ENCODE measurements at places on chromosomes 1 and 21. TPM values are rescaled to one million over a fixed set of nuclear protein-coding genes. Genes with fewer than 3 reads are reported as not detected.

GRCh38 chr1:59815892-59816291 lies 1.1 kb downstream of the HOOK1 start:
- no peak overlapping the region for H3K27ac ChIP-seq
- no peaks in the 10 kb centered on the region for H3K36me3 ChIP-seq
- peaks cover 8% of the 10 kb centered on the region for H3K27me3 ChIP-seq
- no peak for DNase-seq

DNA sequence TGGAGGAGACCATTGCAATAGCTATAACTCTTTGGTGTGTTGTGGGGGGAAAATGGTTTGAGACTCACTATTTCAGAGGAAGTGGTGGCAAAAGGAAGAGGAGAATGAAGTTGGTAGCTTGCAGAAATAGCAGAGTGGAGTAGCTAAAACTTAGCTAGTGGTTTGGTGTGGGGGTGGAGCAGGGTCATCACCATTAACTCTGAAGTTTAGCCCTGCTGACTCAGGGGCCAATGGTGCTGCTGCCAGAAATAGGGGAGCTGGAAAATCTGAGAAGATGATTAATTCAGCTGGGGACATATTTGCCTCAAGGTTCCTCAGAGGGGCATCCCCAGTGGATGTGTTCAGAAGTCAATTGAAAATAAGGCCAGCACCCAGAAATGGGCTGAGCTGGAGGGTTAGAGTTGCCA lies 65.4 kb downstream of the RUNX1 start:
- peak overlapping the region; percentile 38 for H3K27ac ChIP-seq
- no peaks in the 10 kb centered on the region for H3K27me3 ChIP-seq
- H3K4me3 ChIP-seq: peak overlapping the region; percentile 40
- peaks cover 77% of the 10 kb centered on the region for H3K4me1 ChIP-seq
- H3K36me3 ChIP-seq: no peaks in the 10 kb centered on the region

WNT3A gene
- polyA plus RNA-seq: not detected

FRRS1 gene
- polyA plus RNA-seq: not detected

SHISA4 gene
- not detected for polyA plus RNA-seq

YOD1 gene
- polyA plus RNA-seq: 1.3 TPM

DNA sequence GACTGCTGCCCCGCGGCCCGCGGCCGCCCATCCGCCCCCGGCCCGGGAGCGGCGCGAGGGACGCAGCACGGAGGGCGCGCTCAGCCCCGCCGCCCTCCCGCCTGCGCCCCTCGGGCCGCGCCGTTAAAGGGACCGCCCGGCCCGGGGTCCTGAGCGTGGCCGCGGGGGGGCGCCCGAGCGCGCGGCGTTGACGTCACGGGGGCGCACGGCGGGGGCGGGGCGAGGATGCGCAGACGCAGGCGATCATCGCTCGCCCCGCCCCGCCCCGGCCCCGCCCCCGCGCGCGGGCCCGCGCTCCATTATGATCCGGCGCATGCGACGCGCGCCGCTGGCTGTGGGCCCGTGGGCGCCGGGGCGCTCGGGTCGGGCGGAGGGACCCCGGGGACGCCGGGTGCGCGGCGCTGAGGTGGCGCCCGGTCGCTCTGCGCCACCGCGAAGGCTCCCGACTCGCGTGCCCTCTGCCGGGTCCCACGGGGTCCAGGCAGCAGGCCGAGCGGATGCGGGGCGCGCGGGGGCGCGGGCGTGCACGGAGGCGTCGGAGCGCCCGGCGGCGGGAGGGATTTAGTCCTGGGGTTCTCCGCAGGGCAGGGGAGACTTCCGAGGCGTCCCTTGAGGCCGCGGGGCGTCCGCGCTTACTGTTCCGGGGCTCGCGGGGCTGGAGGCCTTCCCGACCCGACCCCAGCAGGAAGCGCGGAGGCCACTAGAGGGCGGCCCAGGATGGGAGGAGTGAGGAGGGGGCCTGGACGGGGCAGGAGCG lies at the start of gene DVL1:
TSS of gene DVL1 (minus strand) at position 163 of the 757 bp plus-strand sequence. CDS start 353 bp downstream, outside the sequence.
- H3K27me3 ChIP-seq: peaks cover 7% of the 10 kb centered on the region
- peak; percentile 76 for DNase-seq
- no peaks in the 10 kb centered on the region for H3K36me3 ChIP-seq

DNA sequence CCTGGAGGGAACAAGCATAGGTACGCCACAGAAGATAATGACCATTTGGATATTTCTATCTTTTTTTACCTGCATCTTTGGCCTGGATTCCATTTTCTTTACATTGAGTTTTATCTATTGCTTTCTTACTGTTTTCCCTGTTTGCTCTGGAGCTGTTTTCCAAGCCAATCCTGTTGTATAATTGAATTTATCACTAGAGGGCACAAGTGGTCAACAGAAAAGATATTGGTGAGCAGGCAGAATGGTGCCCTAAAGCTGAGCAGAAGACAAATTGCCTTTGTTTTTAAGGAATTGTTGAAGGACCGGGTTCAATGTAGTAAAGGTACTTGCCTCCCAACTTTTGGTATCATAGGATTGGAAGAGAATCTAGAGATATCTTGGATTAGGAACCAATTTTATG lies 152.8 kb downstream of the PPP1R12B start:
- H3K36me3 ChIP-seq: peaks cover 64% of the 10 kb centered on the region
- no peaks in the 10 kb centered on the region for H3K27me3 ChIP-seq
- DNase-seq: no peak

DNA sequence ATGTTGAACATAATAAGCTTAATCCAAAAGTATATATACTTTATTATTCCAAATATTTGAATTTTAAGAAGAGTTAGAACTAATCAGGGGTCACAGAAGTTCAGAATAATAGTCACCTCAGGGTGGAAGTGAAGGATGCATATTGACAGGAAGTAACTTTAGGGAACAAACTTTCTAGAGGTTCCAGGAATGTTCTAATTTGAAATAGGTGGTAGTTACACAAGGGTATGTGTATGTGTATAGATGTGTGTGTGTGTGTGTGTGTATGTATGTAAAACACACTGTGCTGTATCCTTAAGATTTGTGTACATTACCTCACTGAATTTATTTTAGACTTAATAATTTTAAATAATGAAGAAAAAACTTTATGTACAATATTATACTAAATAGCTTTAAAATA lies 110.4 kb downstream of the ACBD6 start:
- H3K4me3 ChIP-seq: no peak overlapping the region
- H3K36me3 ChIP-seq: peaks cover 58% of the 10 kb centered on the region

PCSK9 gene
- not detected for polyA plus RNA-seq

- no peak overlapping the region for H3K27ac ChIP-seq
- DNase-seq: no peak
- no peaks in the 10 kb centered on the region for H3K4me1 ChIP-seq
- H3K36me3 ChIP-seq: no peaks in the 10 kb centered on the region
- H3K27me3 ChIP-seq: no peaks in the 10 kb centered on the region
- H3K4me3 ChIP-seq: no peak overlapping the region
Observed at GRCh38 chr1:169472738-169473137, 13.0 kb downstream of the SLC19A2 start.

DNA sequence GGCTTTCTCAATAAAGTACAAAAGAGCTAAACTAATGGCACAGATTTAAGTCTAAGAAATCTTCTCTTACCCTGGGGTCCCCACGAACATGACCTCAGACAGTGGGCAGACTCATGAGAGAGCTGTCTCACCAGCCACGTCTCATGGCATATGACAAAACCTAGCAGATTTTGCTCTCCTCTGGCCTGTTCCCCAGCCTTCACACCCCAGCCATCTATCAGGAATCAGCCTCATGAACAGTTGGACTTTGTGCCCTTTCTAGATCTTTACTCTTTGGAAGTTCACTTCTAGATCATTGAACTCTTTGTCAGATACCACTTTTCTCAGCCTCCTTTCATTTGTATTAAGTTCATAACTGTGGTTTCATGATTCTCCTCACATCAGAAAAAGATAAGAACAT lies 14.2 kb upstream of the HSD3B1 start:
- H3K36me3 ChIP-seq: peaks cover 10% of the 10 kb centered on the region
- H3K4me1 ChIP-seq: no peaks in the 10 kb centered on the region
- H3K4me3 ChIP-seq: no peak overlapping the region
- H3K27ac ChIP-seq: no peak overlapping the region
- peaks cover 18% of the 10 kb centered on the region for H3K27me3 ChIP-seq

DNA sequence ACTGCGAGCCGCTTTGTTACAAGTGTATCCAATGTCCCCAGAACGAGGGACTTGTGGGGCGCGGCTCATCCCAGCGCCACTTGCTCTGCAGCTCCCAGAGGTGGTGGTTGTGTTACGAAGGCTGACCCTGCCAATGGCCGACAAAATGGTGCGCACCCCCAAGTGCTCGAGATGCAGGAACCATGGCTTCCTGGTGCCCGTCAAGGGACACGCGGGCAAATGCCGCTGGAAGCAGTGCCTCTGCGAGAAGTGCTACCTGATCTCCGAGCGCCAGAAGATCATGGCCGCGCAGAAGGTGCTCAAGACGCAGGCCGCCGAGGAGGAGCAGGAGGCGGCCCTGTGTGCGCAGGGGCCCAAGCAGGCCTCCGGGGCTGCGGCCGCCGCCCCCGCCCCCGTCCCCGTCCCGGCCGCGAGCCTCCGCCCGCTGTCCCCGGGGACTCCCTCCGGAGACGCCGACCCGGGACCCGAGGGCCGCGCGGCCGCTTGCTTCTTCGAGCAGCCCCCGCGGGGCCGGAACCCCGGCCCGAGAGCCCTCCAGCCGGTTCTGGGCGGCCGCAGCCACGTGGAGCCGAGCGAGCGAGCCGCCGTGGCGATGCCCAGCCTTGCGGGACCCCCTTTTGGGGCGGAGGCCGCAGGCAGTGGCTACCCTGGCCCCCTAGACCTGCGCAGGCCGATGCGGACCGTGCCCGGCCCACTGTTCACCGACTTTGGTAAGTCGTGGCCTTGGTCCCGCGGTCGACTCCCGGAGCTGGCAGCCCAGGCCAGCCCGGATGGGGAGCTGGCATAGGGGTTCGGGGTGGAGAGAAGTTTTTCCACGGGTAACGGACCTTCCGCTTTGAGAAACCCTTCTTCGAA lies at the start of gene DMRTB1:
TSS of gene DMRTB1 (plus strand) at position 79 of the 855 bp plus-strand sequence. CDS start at position 134, 55 bp downstream.
- H3K27ac ChIP-seq: no peak within 1 kb of the TSS
- H3K4me1 ChIP-seq: no peaks in the 10 kb centered on the region
- no peaks in the 10 kb centered on the region for H3K27me3 ChIP-seq

CD5L gene
- polyA plus RNA-seq: not detected

DNA sequence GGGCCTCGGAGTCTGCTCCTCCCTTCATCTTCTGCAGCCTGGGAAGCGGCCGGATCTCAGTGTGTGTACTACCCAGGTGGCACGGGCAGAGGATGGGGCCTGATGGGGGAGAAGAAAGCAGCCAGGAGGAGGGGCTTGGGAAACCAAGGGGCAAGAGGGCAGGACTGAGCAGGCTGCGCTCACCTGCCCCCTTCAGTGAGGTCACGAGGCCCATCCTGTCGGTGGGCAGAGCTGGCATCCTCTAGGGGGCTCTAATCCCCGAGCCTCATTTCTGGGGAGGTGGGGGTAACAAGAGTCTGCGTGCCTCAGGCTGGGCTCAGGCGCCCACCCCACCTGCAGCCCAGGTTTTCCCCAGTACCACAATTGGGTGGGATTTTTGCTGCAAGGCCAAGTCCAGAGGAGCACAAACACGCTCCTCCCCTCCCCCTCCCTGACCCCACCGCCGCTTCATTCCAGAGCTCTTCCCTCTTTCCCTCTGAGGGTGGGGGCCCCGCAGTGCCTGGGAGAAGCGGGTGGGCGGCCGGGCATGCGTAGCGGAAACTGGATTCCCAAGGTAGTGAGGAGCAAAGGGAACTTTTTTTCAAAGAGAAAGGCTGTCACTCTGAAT lies 1.8 kb upstream of the WNT3A start:
- H3K36me3 ChIP-seq: peaks cover 2% of the 10 kb centered on the region
- DNase-seq: no peak
- H3K27ac ChIP-seq: no peak overlapping the region
- H3K4me3 ChIP-seq: no peak overlapping the region
- H3K27me3 ChIP-seq: peaks cover 6% of the 10 kb centered on the region

ANKRD45 gene
- polyA plus RNA-seq: not detected

DNA sequence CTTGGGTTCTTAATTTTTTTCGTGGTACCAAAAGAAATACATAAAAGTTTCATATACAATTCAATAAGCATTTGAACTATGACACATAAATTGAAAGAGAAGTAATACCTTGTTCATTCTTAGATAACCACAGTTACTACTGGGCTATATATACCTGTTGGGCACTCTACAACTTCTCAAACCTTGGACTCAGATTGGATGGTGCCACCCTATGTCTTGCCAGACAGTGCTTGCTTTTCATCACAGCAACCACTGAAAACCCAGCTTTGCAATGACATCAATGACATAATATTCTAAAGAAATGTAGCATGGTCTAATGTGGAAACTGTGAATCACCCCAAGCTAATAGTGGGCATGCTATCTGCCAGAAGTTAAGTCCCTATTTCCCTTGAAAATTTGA lies 62.8 kb upstream of the DPH5 start:
- no peak for DNase-seq
- H3K36me3 ChIP-seq: peaks cover 16% of the 10 kb centered on the region
- H3K27ac ChIP-seq: peak overlapping the region; percentile 50
- H3K27me3 ChIP-seq: no peaks in the 10 kb centered on the region
- H3K4me1 ChIP-seq: peaks cover 24% of the 10 kb centered on the region
- no peak overlapping the region for H3K4me3 ChIP-seq

- peaks cover 40% of the 10 kb centered on the region for H3K4me1 ChIP-seq
- H3K4me3 ChIP-seq: peak overlapping the region; percentile 88
- peaks cover 4% of the 10 kb centered on the region for H3K36me3 ChIP-seq
- H3K27me3 ChIP-seq: no peaks in the 10 kb centered on the region
- H3K27ac ChIP-seq: peak overlapping the region; percentile 60
Observed at GRCh38 chr1:12231276-12231595, 1.4 kb downstream of the VPS13D start.

GRCh38 chr1:9297831-9298230 lies 5.1 kb downstream of the SPSB1 start:
- peaks cover 14% of the 10 kb centered on the region for H3K4me1 ChIP-seq
- no peaks in the 10 kb centered on the region for H3K36me3 ChIP-seq
- no peaks in the 10 kb centered on the region for H3K27me3 ChIP-seq
- no peak overlapping the region for H3K27ac ChIP-seq
- no peak overlapping the region for H3K4me3 ChIP-seq
- no peak for DNase-seq

DNA sequence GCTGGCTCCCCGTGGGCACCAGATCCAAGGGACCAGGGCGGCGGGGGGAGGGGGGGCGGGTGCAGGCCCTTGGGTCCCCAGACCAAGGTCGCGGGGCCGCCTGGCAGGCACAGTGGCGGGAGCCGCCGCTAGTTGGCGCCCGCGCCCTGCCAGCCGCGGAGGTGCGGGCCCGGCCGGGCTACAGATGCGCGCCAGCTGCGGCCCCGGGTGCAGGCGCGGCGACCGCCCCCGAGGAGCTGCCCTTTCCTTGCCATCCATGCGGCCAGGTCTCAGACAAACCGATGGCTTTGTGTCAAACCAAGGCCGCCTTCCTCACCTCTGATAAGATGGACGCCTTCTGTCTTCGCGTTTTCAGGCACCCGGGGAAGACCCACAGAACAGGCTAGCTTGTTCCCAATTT lies 2.2 kb upstream of the RUNX3 start:
- H3K27ac ChIP-seq: peak overlapping the region; percentile 75
- H3K4me3 ChIP-seq: peak overlapping the region; percentile 58
- H3K4me1 ChIP-seq: peaks cover 48% of the 10 kb centered on the region
- peak; percentile 36 for DNase-seq
- H3K27me3 ChIP-seq: no peaks in the 10 kb centered on the region

CACNA1S gene
- not detected for polyA plus RNA-seq

GRCh38 chr1:6351480-6352137 lies 42.0 kb downstream of the ACOT7 start:
- H3K27me3 ChIP-seq: no peaks in the 10 kb centered on the region
- no peaks in the 10 kb centered on the region for H3K36me3 ChIP-seq
- no peak overlapping the region for H3K27ac ChIP-seq
- peaks cover 19% of the 10 kb centered on the region for H3K4me1 ChIP-seq
- no peak overlapping the region for H3K4me3 ChIP-seq
- no peak for DNase-seq
